ENCODE measurements at places on chromosomes 5 and 9.

DNA sequence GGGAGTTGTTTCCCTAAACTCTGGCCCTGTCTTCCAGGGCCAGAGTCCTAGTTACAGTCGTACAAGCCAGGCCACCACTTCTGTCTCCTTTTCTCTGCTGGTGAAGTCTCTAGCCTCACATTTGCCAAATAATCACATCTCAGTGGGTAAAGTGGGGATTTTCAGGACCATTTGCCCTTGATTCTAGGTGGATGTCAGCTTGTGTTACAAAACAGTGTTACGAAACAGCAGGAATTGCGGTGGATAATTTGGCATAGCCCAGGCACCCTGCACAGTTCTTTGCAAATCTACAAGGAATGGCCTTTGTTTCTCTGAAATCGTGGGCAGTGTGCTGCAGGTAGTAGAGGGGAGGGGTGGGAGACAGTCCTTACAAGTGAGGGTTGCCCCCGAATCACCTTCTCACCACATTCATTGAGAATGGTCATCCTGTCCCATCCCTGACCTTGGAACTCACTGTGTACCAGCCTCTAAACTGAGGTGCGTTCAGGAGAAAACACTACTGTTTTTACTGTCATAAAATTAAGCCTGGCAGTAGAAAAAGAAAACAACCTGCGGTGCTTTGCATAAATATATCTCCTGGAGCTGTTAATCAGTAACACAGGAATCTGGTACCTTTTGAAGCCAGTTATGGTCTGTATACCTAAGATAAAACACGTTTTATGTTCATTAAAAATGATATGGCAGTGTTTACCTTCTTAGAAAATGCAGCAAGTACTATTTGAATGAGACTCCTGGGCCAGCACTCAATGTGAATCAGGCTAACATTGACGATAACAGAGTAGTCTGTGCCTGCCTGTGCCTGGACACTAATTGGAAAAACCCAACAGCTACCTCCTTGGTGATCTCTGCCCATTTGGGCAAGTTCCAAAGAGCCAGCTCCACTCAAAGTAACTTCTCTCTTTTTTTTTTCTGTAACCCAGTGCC, 44.3 kb downstream of the CYSTM1 start:
- DNase-seq, result no peak

GRCh38 chr9:4762886-4763541, 22.0 kb upstream of the AK3 start:
- no peak for DNase-seq

GRCh38 chr5:171676286-171676944, 109.2 kb upstream of the SMIM23 start:
- no peak for DNase-seq

- DNase-seq, result no peak
Observed at GRCh38 chr5:127705120-127705892, 2.1 kb downstream of the CCDC192 start.

DNA sequence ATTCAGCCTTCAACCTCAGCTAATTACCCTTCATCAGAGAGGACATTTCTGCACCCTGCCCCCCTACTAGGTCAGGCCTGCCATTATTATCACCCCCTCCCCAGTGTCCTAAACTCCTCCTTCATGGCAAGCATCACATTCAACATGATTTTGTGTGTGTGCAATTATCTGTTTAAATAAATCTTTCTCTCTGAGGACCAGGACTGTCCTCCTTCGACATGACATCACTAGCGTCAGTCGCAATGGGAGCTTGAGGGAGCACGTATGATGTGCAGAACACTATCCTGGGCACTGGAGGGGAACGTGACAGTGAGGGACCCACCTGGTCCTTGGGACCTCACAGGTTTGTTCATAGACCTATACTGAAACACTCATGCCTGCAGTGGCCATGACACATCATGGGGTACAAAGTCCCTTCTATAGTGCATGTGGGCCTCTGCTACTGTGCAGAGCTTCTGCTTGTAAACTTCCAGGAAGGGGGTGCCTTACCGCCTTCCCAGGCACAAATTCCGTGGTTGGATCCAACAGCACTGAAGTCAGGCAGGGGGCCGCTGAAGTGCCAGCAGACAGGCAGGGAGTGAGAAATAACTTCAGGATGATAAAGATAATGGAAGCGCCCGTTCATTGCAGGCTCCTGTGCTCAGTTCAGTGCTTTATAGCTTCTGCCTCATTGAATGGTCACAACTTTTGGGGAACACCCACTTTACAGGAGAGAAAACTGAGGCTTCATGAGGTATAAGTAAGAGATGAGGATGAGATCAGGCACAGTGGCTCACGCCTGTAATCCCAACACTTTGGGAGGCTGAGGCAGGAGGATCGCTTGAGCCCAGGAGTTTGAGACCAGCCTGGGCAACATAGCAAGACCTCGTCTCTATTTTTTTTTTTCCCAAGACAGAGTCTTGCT, 36.0 kb upstream of the STXBP1 start:
- no peak for DNase-seq

DNA sequence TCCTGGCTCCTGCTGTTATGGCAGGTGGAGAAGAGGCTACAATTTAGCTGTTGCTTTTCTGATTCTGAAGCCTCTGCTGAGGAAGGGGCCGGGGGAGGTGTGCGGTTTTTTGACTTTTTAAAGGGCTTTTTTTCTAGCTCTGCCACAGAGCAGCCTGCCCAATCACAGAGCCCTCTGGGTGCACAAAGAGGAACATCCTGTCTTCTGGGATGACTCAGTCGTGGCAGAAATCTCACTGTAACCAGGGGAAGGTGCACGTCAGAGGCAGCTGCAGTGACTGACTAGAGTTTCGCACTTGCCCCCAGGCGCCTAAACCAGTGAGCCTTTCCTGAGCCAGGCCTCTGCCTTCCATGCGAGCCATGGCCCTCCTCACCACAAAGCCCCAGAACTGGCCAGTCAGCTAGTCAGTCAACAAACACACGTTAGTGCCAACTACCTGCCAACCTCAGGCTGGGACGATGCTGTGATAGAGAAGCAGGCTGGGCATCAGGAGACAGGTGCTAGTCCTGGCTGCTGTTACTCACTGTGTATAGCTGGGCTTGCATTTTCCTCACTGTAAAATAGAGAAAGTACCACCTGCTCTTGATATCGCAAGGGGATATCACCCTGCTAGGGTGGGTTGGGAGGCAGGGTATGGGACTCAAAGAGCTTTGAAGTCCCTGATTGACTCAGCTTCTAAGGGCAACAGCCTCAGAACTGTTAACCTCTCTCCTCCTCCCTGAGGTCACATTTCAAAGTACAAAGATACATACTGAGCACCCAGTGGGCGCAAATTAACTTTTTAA, 2.2 kb downstream of the AKNA start:
- DNase-seq, result peak; percentile 87

DNA sequence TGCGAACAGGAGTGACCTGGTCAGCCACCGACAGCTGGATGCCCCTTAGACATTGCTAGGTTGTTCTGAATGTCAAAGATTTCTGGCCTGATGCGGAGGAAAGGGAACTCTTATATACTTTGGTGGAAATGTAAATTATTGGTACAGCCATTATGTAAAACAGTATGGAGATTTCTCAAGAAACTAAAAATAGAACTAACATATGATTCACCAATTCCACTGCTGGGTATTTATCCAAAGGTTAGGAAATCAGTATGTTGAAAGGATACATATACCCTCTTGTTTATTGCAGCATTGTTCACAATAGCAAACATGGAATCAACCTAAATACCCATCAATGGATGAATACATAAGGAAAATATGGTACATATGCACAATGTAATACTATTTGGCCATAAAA, 31.8 kb downstream of the DMRT3 start:
- no peak for DNase-seq

DNA sequence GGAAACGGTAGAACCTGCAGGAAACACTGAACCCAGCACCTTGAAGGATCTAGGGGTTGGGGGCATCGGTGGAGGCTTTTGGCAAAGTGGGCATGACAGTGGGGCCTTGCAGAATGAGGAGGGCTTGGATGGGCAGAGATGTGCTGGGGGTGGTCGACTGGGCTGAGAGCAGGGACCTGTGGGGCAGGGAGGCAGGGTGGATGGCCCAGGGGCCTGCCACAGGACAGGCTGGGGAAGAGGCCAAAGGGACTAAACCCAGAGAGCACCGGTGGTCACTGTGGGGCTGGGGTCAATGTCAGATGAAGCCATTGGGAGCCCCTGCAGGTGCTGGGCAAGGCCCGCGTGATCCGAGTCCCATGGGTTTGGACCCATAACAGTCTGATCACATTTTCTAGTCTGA, 175.3 kb downstream of the DAB2IP start:
- DNase-seq, result no peak

DNA sequence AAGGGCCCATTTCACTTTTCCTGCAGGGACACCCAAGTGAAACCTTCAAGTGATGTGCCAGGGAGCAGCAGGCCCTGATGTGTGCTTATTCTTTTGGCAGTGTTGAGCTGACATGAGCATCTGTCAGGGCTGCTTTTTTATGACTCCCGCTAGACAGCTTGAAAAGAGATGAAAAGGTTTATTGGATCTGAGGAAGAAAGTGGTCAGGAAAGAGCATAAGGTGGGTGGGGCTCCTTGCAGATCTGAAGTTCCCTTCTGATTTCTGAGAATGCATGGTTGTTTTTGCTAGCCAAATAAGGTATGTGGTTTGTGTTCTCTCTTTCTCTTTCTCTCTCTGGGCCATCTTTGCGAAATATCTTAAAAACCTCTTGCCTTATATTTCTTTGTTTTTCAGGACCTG, 316.1 kb downstream of the DMRT2 start:
- no peak for DNase-seq

GRCh38 chr5:133065471-133065870, 13.7 kb downstream of the HSPA4 start:
- no peak for DNase-seq

- DNase-seq, result no peak
Observed at GRCh38 chr5:9421884-9422283, 124.0 kb downstream of the SEMA5A start.

DNA sequence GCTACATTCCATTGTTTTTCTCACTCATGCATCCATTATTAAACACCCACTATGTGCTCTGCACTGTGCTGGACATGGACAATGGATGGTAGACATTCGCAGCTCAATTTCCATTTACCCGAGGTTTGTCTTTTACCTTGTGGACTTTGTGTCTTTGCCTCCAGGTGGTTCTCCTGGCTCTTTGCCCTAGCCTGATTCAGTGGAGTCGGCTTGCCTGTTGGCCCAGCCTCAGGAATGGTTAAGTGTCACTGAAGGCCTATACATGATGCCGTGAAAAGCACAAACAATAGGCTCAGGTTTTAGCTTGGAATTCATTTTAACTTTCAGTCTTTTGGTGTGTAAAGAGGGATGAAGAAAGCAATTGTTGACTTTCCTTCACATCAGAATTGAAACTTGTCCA, 16.5 kb upstream of the DMRT3 start:
- no peak for DNase-seq

DNA sequence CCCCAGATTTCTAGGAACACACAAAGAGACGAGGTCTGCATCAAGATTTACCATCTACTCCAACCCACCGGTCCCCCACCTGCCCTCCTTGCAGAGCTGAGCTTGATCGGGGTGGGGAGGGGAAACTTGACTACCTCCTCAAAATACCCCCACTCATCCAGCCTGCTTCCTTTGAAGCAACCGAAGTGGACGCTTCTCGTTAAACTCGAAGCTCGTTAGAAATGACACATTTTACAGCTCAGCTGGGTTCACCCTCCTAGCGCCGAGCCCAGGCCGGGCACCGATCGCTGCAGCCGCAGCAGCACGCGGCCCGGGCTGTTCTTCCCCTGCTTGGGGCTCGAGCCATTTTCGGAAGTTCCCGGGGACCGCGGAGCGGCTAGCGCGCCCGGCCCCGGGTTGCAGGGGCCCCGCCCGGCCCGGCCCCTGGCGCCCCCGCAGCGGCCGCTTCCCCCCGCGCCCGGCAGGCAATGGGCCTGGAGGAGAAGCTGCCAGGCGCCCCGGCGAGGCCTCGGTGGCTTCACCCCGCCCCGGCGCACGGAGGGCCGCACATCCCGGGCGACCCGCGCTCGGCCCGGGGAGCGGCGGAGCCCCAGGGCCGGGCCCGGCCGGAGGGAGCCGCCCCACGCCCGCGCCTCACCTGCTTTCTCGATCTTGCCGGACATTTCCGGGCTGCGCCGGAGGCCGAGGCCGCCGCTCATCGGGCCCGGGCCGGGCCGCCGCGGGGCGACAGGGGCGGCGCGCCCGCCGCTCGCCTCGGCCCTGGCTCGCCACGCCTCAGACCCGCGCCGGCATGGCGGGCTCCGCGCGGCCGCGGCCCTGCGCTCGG, 530 bp downstream of the RAPGEF1 start:
- DNase-seq, result peak; percentile 36

- DNase-seq, result no peak
Observed at GRCh38 chr5:142789206-142789605, 19.0 kb downstream of the ARHGAP26 start.

DNA sequence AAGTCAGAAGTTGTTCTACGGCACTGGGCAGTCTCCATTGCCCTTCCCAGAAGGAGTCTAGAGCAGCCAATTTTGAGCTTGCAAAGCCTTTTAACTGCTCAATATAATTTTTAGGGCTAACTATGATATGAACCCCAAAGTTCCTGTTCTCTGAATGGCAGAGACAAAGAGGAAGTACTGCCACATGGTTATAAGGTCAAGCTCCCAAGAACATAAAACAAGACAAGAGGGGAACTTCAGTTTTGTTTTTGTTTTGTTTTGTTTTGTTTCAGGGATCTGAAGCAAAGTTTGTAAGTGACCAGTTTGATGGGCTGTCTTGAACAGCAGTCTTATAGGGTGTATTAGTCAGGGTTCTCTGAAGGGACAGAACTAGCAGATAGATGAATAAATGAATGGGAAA, 11.9 kb upstream of the SMC2 start:
- DNase-seq, result no peak

- no peak for DNase-seq
Observed at GRCh38 chr5:62083661-62084060, 222.3 kb upstream of the KIF2A start.

DNA sequence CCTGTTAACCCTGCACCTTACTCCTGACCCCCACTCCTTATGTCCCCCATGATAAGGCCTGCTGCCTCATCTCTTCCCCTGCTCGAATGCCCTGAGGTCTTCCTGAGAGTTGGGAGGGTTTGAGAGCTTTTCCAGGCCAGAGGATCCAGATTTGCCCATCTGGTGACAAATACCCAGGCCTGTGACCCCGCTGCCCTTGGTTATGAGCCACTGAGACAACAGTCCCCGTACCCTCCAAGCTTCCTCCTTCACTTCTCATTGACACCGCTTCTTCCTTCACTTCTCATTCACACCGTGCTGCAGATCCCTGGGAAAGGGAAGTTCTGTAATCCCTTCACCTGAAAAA, 593 bp downstream of the GM2A start:
- no peak for DNase-seq

DNA sequence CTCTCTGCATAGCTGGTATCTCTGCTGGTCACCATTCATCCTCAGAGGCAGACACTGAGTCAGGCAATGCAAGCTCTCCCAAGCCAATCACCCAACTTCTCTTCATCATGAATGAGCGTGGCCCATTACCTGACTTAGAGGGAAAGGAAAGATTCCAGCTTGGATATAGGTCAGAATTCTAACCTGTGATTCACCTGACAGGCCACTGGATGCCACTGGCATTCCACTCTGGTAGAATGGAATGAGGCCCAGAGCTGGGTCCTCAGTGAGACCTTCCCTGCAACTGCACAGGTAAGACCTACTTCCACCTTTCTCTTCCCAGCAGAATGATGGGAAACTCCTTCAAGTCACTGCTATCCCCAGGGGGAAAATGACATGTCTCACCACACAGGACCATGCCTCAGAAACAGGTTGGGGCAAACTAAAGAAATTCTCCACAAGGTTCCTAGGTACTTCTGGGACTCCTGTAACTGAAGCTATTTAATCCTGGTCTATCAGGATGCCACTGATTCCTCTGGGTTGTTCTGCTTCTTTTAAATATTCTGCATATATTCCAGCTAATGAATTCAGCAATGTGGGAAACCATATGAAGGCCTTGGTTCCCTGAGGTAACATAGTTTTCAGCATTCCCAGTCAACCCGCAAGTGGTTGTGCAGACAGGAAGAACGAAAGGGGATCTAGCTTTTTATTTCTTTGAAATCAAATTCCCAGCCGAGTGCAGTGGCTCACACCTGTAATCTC, 62.0 kb downstream of the SUSD1 start:
- peak; percentile 9 for DNase-seq

Measured in activated CD4-positive, alpha-beta T cell treated with anti-CD3 and anti-CD28 coated beads for 4 hours (primary cell).